Fibroblast of skin of left biceps (primary cell): ENCODE measurements at places on chromosomes 1 and 21.

DNA sequence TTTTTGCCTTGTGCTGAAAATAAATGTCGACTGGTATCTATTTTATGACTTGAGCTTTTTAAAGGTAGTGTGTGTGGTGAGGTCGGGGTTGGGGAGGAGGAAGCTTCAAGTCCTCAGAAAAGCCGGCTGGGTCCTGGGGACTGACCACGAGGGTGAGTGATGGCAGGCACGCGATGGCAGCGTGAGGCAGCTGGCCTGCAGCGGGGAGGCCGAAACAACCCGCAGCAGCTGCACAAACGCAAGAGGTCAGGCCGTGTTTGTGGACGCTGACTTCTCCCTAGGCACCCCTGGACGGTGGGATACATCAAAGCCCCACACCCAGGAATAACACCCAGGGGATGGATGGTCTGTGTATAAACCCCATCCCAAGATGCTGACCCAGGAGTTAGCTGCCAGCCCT is 51.4 kb downstream of the ZBTB18 start:
- no peak for DNase-seq

DNA sequence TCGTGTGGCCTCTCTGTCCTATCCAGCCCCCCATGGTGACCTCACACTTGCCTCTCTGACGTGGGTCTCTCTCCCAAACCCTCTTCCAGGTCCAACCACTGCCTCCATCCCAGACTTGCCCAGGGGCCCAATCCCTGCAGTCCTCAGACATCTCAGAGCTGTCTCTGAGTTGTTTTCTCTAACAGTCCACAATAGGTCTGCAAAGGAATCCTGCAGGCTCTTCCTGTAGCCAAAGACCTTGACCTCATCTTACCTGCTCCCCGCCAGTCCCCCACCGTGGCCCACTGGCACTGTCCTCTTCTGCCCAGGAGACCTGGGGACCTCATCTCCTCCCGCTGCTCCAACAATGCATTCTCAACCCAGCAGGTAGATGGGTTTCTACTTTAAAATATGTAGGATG is 10.0 kb downstream of the RNF187 start:
- DNase-seq = no peak

GRCh38 chr1:12194666-12195216 is 27.9 kb downstream of the TNFRSF1B start:
- no peak for DNase-seq

DNA sequence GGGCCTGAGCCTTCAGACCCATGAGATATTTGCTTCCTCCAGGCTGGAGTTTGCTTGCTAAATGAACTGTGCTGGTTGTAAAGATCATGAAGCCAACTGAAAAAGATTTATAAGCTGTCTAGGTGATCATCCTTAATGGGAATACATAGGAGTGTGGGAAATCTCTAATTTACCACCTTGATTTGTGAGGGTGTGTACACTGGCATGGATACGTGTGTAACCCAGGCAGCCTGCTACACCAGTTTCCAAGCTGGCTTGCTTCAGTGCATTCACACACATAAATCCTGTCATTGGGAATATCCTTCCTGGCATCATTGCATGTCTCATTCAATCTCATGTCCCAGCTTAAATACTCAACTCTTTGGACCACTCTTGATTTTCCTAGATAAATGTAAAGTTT is 57.6 kb upstream of the GNG12 start:
- no peak for DNase-seq

DNA sequence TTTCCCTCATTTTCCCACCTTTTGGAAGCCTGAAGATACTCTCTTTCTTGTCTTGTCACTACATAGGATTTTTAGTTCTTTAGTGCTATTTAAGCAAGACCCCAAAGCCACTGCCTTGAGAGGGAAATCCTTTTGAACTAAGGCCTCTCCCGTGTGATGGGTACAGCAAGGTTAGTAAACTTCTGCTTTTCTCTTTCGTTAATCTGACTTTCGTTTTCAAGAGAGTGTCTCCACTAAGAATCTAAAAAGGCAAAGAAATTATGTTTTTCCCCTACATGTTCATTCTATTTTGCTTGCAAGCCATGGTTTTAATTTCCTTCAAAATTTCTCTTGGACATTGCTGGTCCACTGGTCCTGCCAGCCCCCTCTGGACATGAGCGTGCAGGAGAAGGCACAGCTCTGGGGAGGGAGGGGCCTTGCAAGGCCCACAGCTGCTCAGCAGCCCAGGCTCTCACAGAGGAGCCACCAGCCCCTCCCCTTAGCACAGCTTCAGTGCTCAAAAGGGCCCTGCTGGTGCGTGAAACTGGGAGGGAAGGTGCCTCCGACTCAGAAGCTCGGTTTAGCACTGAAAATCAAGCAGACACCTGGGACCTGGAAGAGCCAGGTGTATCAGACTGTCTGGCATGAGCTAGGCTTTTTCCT is 210.9 kb upstream of the GALNT2 start:
- no peak for DNase-seq

GRCh38 chr1:226682871-226683814 is 55.9 kb downstream of the ITPKB start:
- DNase-seq = no peak

DNA sequence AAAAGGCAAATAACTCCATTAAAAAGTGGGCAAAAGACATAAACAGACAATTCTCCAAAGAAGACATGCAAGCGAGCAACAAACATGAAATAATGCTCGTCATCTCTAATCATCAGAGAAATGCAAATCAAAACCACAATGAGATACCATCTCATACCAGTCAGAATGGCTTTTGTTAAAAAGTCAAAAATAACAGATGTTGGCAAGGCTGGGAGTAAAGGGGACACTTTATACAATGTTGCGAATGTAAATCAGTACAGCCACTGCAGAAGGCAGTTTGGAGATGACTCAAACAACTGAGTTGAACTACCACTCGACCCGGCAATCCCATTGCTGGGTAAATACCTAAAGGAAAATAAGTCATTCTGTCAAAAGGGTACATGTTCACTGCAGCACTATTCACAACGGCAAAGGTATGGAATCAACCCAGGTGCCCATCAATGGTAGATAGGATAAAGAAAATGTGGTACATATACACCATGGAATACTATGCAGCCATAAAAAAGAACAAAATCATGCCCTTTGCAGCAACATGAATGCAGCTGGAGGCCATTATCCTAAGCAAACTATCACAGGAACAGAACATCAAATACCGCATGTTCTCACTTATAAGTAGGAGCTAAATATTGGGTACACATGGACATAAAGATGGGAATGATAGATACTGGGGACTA is 25.9 kb downstream of the TSPAN2 start:
- no peak for DNase-seq

DNA sequence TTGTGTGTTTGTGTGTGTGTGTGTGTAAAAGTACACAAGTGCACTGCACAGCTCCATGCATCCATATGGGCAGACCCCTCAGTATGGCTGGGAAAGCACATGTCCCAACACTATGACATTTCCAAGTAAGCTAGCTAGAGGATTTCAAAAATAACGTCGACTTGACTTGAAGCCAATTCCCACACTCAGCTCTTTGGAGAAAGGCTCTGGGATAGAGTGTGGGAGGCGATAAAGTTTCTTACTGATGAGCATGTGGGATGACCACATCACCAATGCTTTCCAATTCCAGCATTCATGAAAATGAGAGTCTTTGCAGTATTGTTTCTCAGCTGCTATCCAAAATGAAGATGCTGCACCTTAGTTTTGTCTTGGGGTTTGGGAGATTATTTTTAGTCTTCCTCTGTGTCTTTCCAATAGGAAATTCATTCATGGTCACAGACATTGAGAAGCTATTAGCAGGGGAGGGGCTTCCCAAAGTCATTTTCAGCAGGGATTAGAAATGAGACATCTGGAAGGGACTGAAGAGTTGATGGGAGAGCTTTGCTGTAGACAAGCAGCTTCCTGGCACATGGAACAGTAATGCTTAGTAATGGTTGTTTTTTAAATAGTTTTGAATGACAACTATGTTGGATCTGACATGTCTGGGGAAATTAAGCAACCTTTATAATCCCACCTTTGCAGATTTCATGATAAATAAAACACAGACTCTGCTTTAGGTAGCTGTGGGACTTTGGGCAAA is 143.5 kb downstream of the ASTN1 start:
- DNase-seq = no peak
